ENCODE measurements at places on chromosomes 2 and 18. TPM values are rescaled to one million over a fixed set of nuclear protein-coding genes. Genes with fewer than 3 reads are reported as not detected.

GRCh38 chr2:172860336-172860707 lies 124.7 kb downstream of the RAPGEF4 start:
- H3K4me1 ChIP-seq = peaks cover 4% of the 10 kb centered on the region
- peaks cover 8% of the 10 kb centered on the region for H3K27me3 ChIP-seq

DNA sequence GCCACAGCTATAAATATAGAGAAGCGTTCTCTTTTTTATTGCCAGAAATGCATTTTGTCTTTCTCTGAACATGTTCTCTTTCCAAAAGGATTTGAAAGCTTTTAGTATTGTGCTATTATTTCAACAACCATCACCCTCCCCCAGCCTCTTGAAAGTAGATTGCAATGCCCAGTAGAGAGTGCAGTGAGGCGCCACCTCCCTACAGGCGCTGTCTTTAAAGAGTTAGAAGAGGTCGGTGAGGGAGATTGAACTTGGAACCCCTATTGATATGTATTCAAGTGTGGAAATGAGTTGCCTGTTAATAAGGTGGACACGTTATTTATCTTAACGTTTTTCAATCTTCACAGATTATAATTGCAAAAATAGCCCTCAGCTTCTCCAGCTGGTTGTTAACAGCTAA lies 360.3 kb downstream of the LRP1B start:
- H3K4me1 ChIP-seq = no peaks in the 10 kb centered on the region
- no peaks in the 10 kb centered on the region for H3K36me3 ChIP-seq
- H3K27me3 ChIP-seq = no peaks in the 10 kb centered on the region
- no peak overlapping the region for H3K4me3 ChIP-seq
- H3K27ac ChIP-seq = no peak overlapping the region

DNA sequence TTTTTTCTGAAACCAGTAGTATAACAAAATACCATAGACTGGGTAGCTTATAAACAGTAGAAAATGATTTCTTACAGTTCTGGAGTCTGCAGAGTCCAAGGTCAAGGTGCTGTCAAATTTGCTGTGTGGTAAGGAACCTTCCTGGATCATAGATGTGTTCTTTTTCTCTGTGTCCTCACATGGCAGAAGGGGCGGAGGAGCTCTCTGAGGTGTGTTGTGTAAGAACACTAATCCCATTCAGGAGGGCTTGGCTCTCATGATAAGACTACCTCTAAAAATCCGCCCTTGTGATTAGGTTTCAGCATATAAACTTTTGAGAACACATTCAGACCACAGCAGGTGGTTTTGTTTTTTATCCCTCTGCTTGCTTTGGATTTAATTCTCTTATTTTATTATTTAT lies 25.7 kb downstream of the ANKRD62 start:
- no peaks in the 10 kb centered on the region for H3K27me3 ChIP-seq
- H3K36me3 ChIP-seq = no peaks in the 10 kb centered on the region
- H3K27ac ChIP-seq = no peak overlapping the region

DNA sequence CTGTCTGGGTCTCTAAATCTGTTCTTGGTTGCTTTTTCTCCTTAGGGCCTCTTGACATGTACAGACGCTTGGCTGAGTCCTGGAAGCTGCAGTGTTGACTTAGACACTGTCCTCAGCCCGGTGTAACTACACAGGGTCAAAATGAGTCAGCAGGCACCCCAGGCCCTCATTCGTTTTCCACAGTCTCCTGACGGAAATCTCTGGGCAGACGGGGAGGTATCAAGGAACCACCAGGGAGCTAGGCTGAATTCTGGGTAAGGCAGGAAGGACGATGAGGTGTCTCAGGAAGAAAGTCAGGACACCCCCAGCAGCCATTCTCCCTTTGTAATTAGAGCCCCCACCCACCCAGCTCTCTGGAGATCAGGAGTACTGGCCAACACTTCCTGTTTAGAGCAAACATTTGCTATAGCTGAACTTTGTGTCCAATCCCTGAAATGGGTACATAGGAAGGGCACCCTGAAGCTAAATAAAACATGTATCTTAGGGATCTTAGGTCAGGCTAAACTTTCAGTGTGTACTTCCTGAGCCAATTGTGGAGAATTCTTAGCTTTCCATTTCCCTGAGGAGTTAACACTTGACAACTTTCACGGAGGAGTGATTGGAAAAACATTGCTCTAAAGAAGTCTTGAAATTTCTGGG lies 23.9 kb upstream of the EPAS1 start:
- peaks cover 24% of the 10 kb centered on the region for H3K4me1 ChIP-seq
- no peak for DNase-seq
- no peak overlapping the region for H3K27ac ChIP-seq
- no peaks in the 10 kb centered on the region for H3K36me3 ChIP-seq

DNA sequence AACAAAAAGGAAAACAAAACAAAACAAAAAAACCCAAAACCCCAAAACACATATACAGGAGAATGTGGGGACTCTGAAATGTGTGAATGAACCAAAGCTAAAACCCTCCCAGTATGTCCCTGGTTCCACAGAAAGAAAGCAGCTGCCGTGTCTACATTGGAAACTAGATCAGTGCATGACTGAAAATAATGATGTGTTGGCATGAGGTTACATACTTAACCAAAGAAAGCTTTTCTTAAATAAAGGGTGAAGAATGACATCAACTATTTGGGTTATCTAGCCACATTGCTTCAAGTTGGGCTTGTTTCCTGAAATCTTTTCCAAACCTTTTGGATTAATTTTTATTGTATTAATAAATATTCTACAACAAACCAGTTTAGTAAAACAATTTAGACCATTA lies 91.9 kb upstream of the FN1 start:
- no peak overlapping the region for H3K4me3 ChIP-seq
- H3K4me1 ChIP-seq = peaks cover 53% of the 10 kb centered on the region
- H3K36me3 ChIP-seq = no peaks in the 10 kb centered on the region
- H3K27me3 ChIP-seq = no peaks in the 10 kb centered on the region
- DNase-seq = peak; percentile 46
- peak overlapping the region; percentile 100 for H3K27ac ChIP-seq

GRCh38 chr2:227377467-227378351 lies 1.4 kb downstream of the TM4SF20 start:
- no peak for DNase-seq
- no peak overlapping the region for H3K4me3 ChIP-seq
- peak overlapping the region; percentile 56 for H3K27ac ChIP-seq
- no peaks in the 10 kb centered on the region for H3K36me3 ChIP-seq

- H3K27me3 ChIP-seq = no peaks in the 10 kb centered on the region
- peaks cover 22% of the 10 kb centered on the region for H3K4me1 ChIP-seq
- H3K27ac ChIP-seq = no peak overlapping the region
- no peak for DNase-seq
- H3K36me3 ChIP-seq = no peaks in the 10 kb centered on the region
Observed at GRCh38 chr2:132680544-132680943, 10.5 kb upstream of the LYPD1 start.

GRCh38 chr2:32732912-32733472 lies 105.1 kb downstream of the TTC27 start:
- no peaks in the 10 kb centered on the region for H3K4me1 ChIP-seq
- H3K27ac ChIP-seq = no peak overlapping the region
- H3K36me3 ChIP-seq = peaks cover 4% of the 10 kb centered on the region
- no peak overlapping the region for H3K4me3 ChIP-seq
- H3K27me3 ChIP-seq = no peaks in the 10 kb centered on the region

DNA sequence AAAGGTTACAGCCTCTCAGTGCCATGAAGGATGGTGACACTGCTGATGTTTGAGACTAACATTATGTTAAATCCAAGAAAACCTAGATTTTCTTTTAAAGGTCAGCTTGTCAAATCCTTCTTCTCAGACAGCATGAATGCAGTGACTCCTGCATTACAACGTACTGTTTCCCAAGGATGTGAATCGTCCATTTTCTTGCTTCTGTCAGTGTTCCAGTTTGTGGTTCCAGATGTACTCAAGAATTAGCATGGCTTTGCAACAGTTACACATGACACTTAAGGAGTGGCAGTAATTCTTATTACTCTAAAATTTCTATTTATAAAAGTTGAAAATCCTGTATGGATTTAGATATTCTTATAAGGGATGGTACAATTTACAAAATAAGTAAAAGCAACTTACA lies 1.5 kb upstream of the TTC39C start:
- peaks cover 21% of the 10 kb centered on the region for H3K4me1 ChIP-seq
- H3K4me3 ChIP-seq = no peak overlapping the region
- peaks cover 22% of the 10 kb centered on the region for H3K27me3 ChIP-seq
- DNase-seq = no peak
- no peak overlapping the region for H3K27ac ChIP-seq

- H3K4me3 ChIP-seq = no peak overlapping the region
- no peak for DNase-seq
- H3K4me1 ChIP-seq = no peaks in the 10 kb centered on the region
- H3K27ac ChIP-seq = no peak overlapping the region
- H3K36me3 ChIP-seq = no peaks in the 10 kb centered on the region
Observed at GRCh38 chr18:51668607-51669006, 471.1 kb upstream of the MEX3C start.

DNA sequence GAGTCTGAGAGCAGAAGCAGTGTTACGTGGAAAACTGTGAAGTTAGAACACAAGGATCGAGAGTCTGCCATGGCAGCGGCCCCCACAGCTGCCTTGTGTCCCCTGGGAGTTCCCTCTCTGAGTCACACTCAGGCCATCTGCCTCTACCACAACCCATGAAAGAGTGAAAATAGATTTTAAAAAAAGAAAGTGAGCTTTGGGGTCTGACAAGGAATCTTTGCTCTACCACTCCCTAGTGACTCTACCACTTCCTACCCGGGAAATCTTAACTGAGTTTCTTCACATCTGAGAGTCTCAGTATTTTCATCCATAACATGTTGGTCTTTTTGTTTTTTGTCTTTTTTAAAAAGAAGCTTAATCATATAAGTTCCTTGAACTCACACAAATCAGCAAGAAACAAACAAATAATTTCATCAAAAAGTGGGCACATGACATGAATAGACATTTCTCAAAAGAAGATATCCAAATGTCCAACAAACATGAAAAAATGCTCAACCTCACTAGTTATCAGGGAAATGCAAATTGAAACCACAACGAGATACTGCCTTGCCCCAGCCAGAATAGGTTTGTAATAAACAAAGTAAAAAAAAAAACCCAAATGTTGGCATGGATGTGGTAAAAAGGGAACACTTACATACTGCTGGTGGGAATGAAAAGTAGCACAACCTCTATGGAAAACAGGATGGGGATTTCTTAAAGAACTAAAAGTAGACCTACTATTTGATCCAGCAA lies 2.4 kb upstream of the MSGN1 start:
- H3K4me3 ChIP-seq = peak overlapping the region; percentile 38
- H3K27me3 ChIP-seq = no peaks in the 10 kb centered on the region

DNA sequence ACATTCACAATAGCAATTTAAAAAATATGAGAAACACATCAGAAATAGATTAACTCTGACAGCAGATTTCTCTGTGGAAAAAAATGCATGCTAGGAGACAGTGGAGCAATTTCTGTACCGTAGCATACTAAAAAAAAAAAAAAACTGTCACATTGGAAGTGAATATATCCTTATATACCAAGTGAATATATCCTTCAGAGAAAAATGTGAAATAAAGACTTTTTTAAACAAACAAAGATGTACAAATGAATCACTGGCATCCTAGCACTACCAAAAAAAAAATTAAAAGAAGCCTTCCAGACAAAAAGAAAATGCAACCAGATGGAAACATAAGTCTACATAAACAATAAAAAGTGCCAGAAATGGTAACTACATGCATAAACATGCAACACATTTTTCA lies 169.4 kb downstream of the NBAS start:
- H3K27me3 ChIP-seq = no peaks in the 10 kb centered on the region
- H3K36me3 ChIP-seq = no peaks in the 10 kb centered on the region
- H3K4me3 ChIP-seq = no peak overlapping the region
- no peak for DNase-seq

- H3K27ac ChIP-seq = no peak overlapping the region
- DNase-seq = no peak
- H3K36me3 ChIP-seq = no peaks in the 10 kb centered on the region
- peaks cover 10% of the 10 kb centered on the region for H3K4me1 ChIP-seq
Observed at GRCh38 chr2:55138014-55138881, 88.0 kb upstream of the RTN4 start.

DNA sequence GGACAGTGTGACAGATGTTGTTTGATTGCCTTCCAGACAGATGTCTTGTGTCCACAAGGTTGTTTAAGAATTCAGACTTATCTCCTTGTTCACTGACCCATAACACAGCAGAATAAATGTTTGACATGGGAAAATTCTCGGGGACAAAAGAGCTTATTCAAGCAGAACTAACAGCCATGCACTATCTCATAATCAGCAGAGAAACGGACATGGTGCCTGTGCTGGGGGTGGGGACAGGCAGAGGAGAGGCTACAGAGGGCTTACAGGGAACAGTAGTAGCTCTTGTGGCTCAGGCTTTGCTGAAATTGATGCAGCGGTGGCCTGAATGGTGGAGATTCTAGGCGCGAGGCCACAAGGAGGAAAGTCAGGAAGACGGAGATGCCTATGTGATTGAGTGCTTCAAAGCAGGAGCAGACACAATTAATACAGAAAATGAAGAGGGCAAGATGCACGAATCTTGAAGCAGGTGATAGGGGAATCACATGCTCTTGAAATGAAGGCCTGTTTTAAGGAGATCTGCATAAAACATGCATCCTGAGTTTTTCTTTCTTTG lies 62.0 kb upstream of the CAB39 start:
- H3K27me3 ChIP-seq = no peaks in the 10 kb centered on the region
- H3K27ac ChIP-seq = no peak overlapping the region
- H3K4me1 ChIP-seq = no peaks in the 10 kb centered on the region
- peak; percentile 35 for DNase-seq
- H3K36me3 ChIP-seq = no peaks in the 10 kb centered on the region

DNA sequence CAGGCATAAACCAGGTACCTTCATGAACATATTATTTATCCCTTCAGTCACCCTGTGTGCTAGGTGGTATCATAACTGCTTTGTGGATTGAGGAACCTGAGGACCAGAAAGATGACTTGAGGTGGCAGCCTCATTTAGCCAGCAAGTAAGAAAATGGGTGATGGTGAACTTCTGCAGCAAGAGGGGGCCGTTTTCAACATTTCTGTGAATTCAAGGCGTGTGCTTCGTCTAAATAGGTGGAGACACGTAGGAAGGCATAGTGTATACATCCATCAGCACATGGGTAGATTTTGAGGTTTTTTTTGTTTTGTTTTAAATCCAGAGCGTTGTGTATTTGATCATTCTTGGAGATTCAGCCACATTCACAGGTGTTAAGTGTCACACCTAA lies 118.7 kb downstream of the SPTBN1 start:
- DNase-seq = no peak
- H3K36me3 ChIP-seq = no peaks in the 10 kb centered on the region
- peak overlapping the region; percentile 99 for H3K27ac ChIP-seq
- peaks cover 80% of the 10 kb centered on the region for H3K4me1 ChIP-seq
- H3K4me3 ChIP-seq = no peak overlapping the region

DNA sequence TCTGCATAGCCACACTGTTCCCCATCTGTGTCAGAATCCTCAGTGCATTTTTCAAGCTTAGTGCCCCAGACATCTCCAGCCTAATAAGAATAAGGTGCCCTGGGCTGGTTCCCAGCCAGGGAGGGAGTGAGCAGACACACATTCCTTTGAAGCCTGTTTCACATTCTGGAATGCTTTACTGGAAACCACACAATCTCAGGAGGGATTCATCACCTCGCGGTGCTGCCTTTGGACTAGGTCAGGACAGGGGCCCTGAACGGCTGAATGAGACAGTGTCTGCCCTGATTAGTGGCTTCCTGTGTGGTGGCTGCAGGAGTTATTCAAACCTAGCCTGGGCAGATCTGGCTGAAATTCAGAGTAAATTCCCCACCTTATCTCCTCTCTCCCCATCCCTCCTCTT lies 108.0 kb upstream of the LDAH start:
- no peak overlapping the region for H3K27ac ChIP-seq
- no peak for DNase-seq
- H3K4me1 ChIP-seq = peaks cover 11% of the 10 kb centered on the region
- H3K36me3 ChIP-seq = no peaks in the 10 kb centered on the region
- no peaks in the 10 kb centered on the region for H3K27me3 ChIP-seq

DNAJC5G gene
- not detected for total RNA-seq

RBKS gene
- 1.1 TPM for total RNA-seq

IL18R1 gene
- total RNA-seq = 4.7 TPM

SNX17 gene
- total RNA-seq = 165 TPM

RAD51AP2 gene
- total RNA-seq = not detected

CKAP2L gene
- 1.5 TPM for total RNA-seq

HOXD3 gene
- total RNA-seq = 2.1 TPM

CFC1 gene
- total RNA-seq = not detected

Measured in osteoblast (primary cell).